ENCODE measurements at places on chromosomes 7 and 10.

GRCh38 chr7:86785641-86786040 is 141.9 kb downstream of the GRM3 start:
- H3K27ac ChIP-seq, result no peak overlapping the region
- no peaks in the 10 kb centered on the region for H3K4me1 ChIP-seq
- no peak for DNase-seq
- H3K4me3 ChIP-seq, result no peak overlapping the region
- H3K27me3 ChIP-seq, result no peaks in the 10 kb centered on the region

GRCh38 chr10:97571622-97572021 is 957 bp upstream of the ANKRD2 start:
- peaks cover 24% of the 10 kb centered on the region for H3K4me1 ChIP-seq
- H3K27me3 ChIP-seq, result no peaks in the 10 kb centered on the region
- peak overlapping the region; percentile 81 for H3K27ac ChIP-seq
- H3K4me3 ChIP-seq, result no peak overlapping the region
- no peaks in the 10 kb centered on the region for H3K36me3 ChIP-seq

DNA sequence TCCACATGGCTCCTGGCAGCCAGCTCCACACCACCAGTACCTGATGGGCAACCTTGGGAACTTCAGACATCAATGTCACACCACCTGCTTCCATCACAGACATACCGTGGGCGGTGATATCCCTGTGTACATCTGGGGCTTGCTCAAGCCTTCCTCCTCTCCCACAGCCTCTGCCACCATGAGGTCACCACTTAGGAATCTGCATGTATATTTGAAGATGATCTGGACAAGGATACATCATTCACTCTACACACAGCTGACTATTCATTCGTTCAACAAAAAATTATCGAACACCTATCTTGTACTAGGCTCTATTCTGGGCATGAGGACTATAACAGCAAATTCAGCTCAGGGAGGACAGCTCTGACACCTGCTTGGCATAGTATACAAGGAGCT is 6.8 kb downstream of the DLG5 start:
- H3K4me3 ChIP-seq, result no peak overlapping the region
- DNase-seq, result no peak
- peak overlapping the region; percentile 60 for H3K27ac ChIP-seq
- peaks cover 65% of the 10 kb centered on the region for H3K4me1 ChIP-seq
- H3K36me3 ChIP-seq, result peaks cover 23% of the 10 kb centered on the region
- no peaks in the 10 kb centered on the region for H3K27me3 ChIP-seq

DNA sequence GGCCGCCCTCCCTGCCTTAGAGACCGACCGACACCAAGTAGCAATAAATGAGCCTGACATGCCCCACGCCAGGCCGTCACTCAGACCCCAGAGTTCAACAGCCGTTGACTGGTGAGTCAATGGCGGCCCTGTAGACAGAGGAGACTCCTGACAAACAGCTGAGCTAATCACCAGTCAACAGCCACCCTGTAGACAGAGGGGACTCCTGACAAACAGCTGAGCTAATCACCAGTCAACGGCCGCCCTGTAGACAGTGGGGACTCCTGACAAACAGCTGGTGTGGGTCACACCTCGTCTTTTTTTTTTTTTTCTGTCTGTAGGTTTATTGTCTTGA is 16.9 kb upstream of the KNDC1 start:
- H3K4me3 ChIP-seq, result no peak overlapping the region
- peaks cover 43% of the 10 kb centered on the region for H3K4me1 ChIP-seq
- DNase-seq, result peak; percentile 16
- peaks cover 9% of the 10 kb centered on the region for H3K36me3 ChIP-seq

GRCh38 chr10:30160271-30160982 is 101.0 kb upstream of the JCAD start:
- DNase-seq, result no peak
- H3K4me3 ChIP-seq, result no peak overlapping the region
- no peaks in the 10 kb centered on the region for H3K36me3 ChIP-seq
- peak overlapping the region; percentile 72 for H3K27ac ChIP-seq

DNA sequence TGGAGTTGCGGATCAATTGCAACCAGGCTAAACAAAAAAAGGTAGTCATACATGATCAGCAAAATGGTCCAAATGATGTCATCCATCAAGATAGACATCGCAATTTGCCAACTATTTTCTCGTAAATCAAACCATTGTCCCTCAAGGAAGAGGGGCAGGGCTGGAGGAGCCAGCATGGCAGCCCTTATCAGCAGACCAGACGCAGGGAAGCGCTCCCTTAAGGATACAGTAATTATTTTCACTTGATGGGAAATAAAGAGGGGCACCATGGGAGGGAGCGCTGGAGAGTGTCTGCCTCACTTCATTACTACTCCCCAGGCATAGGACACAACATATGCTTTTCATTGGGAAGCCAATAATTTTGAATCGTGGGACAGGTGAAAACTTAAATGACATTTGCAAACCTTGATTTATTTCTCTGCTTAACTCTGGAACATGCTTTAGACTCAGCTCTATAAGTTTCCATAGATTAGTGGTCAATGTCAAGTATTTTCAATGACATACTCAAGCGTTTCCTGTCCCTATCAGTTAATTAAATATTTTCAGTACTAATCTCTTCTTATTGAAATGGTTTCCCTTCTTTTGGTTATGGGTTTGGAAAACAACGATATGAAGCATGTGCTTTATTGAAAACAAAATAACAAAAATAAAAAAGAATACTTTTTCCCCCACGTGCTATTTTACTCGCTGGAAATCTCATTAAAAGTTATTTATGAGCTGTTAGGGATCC is 202.4 kb upstream of the HABP2 start:
- peaks cover 41% of the 10 kb centered on the region for H3K4me1 ChIP-seq
- no peak overlapping the region for H3K4me3 ChIP-seq

- peaks cover 83% of the 10 kb centered on the region for H3K4me1 ChIP-seq
- peaks cover 6% of the 10 kb centered on the region for H3K27me3 ChIP-seq
- H3K4me3 ChIP-seq, result no peak overlapping the region
- H3K36me3 ChIP-seq, result no peaks in the 10 kb centered on the region
Measured at GRCh38 chr10:119310806-119311205, 103.4 kb downstream of the GRK5 start.

GRCh38 chr10:29141761-29142160 is 147.1 kb upstream of the LYZL1 start:
- H3K36me3 ChIP-seq, result no peaks in the 10 kb centered on the region
- H3K4me3 ChIP-seq, result no peak overlapping the region
- peaks cover 8% of the 10 kb centered on the region for H3K4me1 ChIP-seq

DNA sequence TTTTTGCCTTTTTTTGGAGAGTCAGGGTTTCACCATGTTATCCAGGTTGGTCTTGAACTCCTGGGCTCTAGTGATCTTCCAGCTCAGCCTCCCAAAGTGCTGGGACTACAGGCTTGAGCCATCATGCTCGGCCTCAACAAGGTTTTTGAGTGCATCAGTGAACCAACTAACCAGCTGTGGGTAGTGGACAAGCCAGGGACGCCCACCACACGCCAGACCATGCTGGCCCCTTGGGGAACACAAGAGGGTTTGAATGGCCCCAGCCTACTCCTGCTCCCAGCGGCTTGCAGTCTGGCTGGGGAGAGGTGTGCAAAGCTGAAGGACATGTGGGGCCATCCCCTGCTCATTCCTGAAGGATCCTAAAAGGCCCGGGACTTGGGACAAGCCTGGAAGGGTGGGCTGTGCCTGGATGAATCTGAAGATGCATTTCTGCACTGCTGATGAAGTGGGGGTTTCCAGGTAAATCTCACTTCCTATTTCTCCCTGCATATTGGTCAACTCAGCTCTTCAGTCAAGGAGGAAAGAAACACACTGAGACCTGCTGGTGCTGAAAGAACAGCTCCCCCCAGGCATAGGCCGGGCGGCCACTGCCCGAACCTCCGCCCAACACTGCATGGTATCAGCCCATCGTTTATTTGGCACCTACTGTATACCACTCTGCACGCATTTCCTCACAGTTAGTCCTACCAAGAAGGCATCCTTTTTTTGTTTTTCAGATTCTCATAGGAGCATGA is 6.9 kb downstream of the MMD2 start:
- no peak overlapping the region for H3K4me3 ChIP-seq
- no peak overlapping the region for H3K27ac ChIP-seq
- H3K4me1 ChIP-seq, result no peaks in the 10 kb centered on the region
- H3K27me3 ChIP-seq, result peaks cover 65% of the 10 kb centered on the region
- peak; percentile 62 for DNase-seq

DNA sequence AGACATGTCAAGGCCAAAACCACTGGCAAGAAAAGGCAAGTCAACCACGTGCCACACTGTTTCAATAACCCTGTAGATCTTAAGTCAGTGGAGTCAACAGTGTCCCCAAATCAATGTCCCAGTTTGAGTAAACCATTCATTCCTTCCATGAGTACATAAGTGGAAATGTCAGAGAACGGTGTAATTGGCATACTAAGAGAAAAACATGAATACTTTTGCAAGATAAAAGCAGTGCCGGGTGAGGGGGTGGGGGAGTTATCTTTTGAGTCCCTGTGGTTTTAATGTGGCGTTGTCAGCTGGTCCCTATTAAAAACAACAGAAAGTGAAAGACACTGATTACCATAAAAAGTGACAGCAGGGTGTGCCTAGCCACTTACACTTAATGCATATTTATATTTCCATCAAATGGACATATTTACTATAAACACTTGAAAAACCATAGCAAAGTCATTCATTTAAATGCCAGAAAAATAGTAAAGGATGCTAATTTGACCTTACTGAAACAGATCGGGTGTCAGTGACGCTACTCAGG is 37.8 kb downstream of the RSU1 start:
- H3K4me3 ChIP-seq, result no peak overlapping the region
- H3K27ac ChIP-seq, result peak overlapping the region; percentile 75
- peaks cover 56% of the 10 kb centered on the region for H3K4me1 ChIP-seq

DNA sequence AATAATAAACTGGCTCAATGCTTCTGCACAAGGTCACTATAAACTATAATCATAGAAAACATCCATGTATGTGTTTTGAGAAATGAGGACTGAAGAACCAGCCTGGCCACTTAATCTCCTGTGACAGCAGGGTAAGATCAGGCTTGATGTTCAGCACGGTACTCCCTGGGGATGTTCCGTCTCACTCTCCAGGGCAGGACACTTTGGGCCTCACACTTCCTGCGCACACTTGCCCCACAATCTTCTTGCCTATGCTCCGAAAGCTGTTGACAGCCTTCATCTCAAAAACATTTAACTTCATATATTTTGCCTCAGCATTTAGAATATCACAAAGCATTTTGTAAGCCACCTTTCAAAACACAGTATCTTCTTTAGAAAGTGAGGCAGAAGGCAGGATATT is 92.7 kb downstream of the PARD3 start:
- no peak overlapping the region for H3K4me3 ChIP-seq
- peaks cover 54% of the 10 kb centered on the region for H3K4me1 ChIP-seq
- no peaks in the 10 kb centered on the region for H3K27me3 ChIP-seq
- H3K27ac ChIP-seq, result no peak overlapping the region
- DNase-seq, result no peak

DNA sequence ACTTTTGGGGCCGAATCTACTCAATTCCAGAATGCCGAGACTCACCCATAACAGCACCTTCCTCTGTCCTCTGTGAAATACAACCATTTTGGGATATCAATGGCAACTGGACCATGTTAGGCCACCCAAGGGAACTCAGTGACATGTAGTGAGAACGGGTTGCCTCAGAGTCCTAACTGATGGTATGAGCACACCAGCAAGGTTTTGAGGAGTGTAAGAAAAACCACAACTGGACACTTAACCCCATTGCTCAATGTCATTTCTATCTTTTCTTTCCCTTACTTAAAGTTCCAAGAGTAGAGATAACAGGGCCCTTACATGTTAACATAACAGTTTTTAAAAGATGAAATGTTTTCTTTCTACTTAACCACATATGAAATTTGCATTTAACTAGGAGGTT is 67.1 kb downstream of the TNS3 start:
- peaks cover 29% of the 10 kb centered on the region for H3K4me1 ChIP-seq
- no peak for DNase-seq
- H3K27ac ChIP-seq, result no peak overlapping the region
- H3K36me3 ChIP-seq, result peaks cover 16% of the 10 kb centered on the region

DNA sequence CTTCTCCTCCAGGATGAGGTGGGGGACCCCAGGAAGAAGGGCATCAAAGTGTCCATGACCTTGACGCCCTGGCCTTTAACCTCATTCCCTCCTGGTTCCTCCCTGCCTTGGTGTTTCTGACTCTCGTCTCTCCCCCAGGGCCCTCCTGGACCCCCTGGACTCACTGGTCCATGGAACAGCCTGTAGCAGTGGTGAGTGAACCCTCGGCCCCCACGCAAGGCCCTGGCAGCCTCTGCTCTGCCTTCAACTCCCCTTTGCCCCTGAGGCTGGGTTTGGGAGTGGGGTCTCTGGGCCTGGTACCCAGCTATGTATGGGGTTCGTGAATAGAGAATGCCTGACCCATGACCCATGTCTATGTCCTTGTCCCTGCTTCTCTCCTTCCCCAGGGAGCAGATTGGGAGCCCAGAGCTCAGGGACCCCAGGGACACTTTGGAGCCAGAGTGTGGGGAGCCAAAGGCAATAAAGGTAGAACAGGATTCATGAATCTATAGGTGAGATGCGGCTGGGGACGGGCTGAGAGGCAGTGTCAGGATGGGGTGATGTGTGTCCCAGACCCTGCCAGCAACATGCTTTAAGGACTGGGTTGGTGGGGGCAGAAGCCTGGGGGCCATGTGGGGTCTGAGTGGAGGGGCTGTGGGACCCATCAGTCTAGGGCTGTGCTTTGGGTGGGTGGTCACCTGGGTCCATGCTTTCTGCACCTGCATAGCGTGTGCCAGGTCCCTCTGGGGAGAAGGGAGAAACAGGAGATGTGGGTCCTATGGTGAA is 18.4 kb upstream of the VOPP1 start:
- no peak for DNase-seq
- no peaks in the 10 kb centered on the region for H3K36me3 ChIP-seq
- H3K4me1 ChIP-seq, result no peaks in the 10 kb centered on the region
- H3K27ac ChIP-seq, result no peak overlapping the region
- H3K27me3 ChIP-seq, result peaks cover 16% of the 10 kb centered on the region

DNA sequence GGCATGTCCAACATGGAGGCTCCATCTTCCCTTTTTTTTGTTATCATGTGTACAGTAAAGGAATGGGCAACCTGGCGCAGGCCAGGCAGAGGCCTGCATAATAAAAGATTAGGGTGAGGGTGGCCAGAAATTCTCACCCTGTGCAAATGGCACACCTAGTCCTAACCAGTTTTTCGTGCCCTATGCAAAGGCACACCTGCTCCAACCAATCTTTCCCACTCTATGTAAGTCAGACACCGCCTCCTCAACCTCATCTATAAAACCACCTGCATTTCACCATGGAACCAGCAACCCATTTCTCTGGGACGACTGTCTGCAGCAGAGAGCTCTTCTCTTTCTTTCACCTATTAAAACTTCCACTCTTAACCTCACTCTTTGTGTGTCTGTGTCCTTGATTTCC is 16.1 kb downstream of the TBATA start:
- no peak overlapping the region for H3K27ac ChIP-seq
- H3K4me3 ChIP-seq, result no peak overlapping the region
- H3K4me1 ChIP-seq, result no peaks in the 10 kb centered on the region
- peaks cover 12% of the 10 kb centered on the region for H3K36me3 ChIP-seq
- DNase-seq, result no peak
- H3K27me3 ChIP-seq, result peaks cover 20% of the 10 kb centered on the region

GRCh38 chr10:133438711-133439273 is 14.4 kb upstream of the SPRN start:
- H3K4me3 ChIP-seq, result no peak overlapping the region
- no peaks in the 10 kb centered on the region for H3K4me1 ChIP-seq
- no peak for DNase-seq
- peaks cover 15% of the 10 kb centered on the region for H3K36me3 ChIP-seq
- H3K27me3 ChIP-seq, result no peaks in the 10 kb centered on the region
